Stimulated activated CD4-positive, alpha-beta T cell treated with anti-CD3 and anti-CD28 coated beads, Interleukin-4, amount 100 ng/mL, for 1 hour (primary cell): ENCODE measurements at places on chromosomes 4 and X.

GRCh38 chrX:23992431-23992830 lies 34.6 kb downstream of the KLHL15 start:
- no peak for DNase-seq

- DNase-seq: no peak
Observed at GRCh38 chr4:21380861-21381260, 567.7 kb downstream of the KCNIP4 start.

DNA sequence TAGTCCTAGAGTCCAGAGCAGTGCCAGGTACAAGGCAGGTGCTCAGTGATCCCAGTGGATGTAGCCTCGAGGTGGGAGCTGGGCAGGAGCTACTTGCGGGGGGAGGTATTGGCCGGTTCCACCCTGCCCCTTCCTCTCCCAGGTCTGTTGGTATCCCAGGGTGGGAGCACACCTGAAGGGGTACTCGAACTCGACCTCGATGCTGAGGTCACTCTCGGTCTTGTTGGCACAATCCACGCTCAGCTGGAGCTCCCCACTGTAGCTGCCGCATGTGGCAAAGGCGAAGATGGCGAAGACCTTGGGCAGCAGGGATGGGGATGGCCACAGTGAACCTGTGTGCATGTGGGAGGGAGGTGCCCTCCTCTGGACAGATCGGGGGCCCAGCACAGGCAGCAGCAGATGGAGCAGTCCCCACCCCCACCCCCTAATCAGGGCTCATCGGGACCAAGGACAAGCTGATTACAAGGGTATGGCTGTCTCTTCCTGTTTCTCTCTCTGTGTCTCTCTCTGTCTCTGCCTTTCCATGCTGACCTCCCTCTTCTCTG lies 2.4 kb downstream of the SYP start:
- DNase-seq: no peak

GRCh38 chrX:47272013-47272408 lies 39.2 kb downstream of the USP11 start:
- DNase-seq: no peak

GRCh38 chr4:1843852-1844251 lies 12.1 kb downstream of the LETM1 start:
- no peak for DNase-seq

- DNase-seq: no peak
Observed at GRCh38 chr4:84578540-84579402, 4.2 kb upstream of the CDS1 start.

DNA sequence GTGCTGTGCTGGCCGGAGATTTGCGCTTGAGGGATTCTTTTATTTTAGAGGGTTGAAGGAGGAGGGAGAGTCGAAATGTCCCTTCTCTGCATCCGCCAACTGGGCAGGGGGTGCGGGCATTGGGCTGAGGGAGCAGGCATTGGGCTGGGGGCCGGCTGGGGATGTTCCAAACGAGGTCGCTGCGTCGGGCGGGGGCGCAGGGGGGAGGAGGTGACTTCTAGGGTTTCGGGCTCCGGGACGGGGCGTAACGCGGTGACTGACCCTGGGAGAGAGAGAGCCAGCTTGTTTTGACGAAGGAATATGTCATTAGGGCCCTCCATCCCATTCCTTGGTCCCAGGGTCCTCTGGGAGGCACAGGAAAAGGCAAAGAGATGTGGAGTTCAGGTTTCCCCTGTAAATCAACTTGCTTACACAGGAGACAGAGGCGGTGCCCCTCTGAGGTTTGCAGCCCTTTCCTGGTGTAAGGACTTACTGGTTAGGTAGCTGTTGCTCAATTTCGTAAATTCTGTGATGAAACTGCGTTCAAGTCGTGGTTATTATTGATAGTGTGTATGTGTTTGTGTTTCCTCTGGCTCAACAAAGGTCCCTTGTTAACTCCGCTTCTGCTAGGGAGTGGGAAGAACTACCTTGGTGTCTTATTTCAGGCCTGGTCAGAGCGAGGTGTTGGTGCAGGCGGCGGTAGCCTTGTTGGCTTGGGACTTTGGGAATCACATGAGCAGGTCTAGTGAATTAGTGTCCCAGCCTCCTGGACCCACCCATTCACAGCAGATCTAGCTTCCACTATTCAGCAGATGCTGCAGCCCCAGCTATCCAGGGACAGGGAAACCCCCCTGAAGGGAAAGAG lies 716 bp downstream of the FHIP1A start:
- peak; percentile 11 for DNase-seq

DNA sequence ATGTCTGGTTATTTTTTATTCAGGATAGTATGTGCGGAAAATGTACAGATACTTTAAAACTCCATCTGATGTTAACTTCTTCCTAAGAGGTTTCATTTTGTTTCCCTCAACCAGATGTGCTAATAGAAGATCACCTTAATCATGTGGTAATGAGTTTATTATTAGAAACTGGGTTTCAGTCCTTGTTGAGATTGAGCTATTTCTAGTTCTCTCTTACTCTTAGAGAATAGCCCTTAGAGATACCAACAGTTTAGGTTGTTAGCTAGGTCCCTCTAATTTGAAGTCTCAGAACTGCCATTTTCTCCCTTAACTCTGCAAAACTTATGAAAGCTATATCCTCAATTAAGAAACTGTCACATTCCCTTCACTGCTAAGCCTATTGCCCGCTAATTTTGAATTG lies 13.0 kb downstream of the FAM47A start:
- DNase-seq: no peak

- no peak for DNase-seq
Observed at GRCh38 chrX:64842492-64842891, 133.8 kb downstream of the ZC4H2 start.

GRCh38 chrX:149312988-149313387 lies 192.1 kb downstream of the IDS start:
- DNase-seq: no peak

DNA sequence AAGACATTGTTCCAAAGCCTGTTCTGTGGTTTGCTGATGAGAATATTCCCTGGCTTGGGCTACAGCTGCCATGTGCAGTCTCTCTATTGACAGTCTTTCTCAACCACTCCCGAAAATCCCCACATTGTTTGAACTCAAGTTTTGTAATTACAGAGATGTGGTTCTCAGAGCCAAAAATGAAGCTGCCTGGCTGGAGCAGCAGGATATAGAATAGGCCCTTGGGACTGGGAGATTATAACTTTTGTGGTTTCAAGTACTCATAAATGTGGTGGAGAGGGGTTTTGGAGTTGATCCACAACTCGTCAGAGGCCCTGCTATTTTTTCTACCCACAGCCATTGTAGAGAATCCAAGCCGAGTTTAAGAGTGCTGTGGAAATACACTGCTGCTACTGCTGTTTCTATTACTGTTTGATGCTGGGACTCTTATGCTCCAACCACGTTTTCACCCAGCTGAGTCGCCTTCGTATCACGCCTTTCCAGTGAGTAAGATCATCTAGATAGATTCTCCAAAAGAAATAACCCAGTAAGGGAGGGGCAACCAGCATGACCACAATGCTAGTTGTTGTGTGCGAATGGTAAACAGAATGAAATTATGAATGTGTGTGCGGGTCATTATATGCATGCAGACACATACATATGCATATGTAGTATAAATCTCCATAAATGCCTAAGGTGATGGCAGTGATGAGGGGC lies 57.1 kb upstream of the ATXN3L start:
- DNase-seq: no peak

DNA sequence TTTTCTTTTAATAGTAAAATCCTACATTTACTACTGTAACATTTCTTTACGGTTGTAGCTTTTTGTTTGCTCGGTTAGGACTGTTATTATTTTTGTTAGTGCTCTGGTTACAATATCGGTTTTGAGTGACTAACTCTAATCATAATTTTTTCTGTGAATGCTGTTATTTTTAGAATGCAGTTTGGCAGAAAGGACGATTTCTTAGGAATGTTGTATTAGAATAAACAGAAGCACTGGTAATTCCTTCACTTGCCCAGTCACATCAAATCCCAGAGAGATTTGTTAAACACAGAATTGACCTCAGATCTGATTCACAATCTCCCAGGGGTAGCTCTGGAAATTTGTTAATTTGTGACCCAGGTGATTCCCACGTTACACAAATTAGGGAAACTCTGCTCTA lies 21.7 kb downstream of the DDIT4L start:
- DNase-seq: no peak

GRCh38 chr4:146456681-146457080 lies 65.1 kb downstream of the SLC10A7 start:
- no peak for DNase-seq

DNA sequence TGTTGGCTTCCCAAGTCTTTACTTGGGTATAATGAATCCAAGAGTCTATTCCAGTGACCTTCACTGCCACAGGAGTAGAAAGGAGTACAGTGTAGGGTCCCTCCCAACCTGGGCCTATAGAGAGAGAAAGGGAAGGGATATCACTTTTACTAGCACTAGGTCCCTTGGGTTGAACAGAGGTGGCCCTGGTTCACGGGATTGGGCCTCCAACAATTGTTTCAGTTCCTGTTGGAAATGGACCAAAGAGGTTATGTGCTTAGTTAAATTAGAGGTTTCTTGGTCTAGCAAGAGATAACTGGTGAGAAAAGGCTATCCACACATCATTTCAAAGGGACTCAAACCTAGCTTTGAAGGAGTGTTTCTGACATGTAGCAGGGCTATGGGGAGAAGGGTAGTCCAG lies 57.1 kb upstream of the MED14 start:
- DNase-seq: no peak

- no peak for DNase-seq
Observed at GRCh38 chr4:78949735-78950134, 10.5 kb upstream of the PAQR3 start.

DNA sequence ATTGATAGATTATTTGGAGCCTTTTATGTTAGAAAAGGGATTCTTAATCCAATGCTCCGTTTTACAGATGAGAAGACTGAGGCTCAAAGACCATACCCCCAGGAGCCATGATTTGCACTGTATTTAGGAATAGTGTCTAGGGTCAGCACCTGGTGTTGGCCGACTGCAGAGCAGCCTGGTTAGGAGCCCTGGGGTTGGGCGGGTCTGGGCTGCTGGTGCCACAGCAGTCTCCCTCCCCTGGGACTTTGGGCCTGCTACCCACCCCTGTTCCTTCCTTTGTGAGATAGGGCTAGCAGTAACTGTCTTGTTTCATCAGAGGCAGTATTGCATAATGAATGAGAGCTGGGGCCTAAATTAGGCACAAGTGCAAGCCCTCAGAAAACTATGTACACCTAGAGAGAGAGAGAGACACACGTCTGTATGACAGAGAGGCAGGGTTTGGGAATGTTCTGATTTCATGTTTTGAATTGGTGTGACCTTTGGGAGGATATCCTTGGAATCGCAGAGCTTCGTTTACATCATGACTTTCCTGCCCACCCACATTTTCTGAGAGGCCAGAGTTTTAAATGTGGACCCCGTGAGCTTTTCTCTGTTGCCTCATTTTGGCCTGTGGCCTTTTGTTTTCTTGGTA lies 111.7 kb downstream of the PTTG2 start:
- DNase-seq: no peak

DNA sequence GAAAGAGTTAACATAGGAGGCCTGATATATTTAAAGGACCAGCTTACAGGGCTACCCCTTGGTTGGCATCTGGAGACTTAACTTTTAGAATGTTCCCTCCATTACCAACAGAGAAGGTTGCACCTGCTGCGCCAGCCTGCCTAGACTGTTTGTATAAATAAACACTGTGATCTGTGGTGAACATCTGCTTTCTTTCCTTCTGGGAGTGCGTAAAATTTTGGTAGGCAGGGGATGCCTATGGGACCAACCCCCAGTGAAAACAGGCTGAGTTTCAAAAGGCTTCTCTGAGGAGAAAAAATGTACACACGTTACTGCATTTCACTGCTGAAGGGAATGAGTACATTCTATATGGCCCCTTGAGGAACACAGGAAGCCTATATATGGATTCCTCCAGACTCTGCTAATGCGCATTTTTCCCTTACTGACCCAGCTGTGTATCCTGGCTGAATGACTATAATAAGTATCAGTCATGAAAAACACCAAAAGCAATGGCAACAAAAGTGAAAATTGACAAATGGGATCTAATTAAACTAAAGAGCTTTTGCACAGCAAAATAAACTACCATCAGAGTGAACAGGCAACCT lies 13.8 kb downstream of the CENPC start:
- no peak for DNase-seq

DNA sequence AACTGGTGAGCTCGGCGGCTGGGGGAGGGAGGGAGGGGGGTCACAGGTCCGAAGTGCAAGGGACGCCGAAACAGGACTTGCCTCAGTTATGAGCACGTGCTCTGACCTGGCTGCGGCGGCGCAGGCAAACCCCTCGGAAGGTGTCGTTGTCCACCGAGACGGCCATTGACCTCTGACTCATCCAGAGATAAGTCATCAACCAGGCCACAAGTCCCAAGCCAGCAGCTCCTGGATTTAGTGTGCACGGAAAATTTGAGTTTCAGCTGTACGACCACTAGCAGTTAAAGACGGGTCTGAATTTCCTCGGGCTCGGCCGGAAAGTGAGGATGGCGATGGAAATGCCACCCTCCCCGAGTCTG lies 674 bp downstream of the SH3D19 start:
- no peak for DNase-seq

DNA sequence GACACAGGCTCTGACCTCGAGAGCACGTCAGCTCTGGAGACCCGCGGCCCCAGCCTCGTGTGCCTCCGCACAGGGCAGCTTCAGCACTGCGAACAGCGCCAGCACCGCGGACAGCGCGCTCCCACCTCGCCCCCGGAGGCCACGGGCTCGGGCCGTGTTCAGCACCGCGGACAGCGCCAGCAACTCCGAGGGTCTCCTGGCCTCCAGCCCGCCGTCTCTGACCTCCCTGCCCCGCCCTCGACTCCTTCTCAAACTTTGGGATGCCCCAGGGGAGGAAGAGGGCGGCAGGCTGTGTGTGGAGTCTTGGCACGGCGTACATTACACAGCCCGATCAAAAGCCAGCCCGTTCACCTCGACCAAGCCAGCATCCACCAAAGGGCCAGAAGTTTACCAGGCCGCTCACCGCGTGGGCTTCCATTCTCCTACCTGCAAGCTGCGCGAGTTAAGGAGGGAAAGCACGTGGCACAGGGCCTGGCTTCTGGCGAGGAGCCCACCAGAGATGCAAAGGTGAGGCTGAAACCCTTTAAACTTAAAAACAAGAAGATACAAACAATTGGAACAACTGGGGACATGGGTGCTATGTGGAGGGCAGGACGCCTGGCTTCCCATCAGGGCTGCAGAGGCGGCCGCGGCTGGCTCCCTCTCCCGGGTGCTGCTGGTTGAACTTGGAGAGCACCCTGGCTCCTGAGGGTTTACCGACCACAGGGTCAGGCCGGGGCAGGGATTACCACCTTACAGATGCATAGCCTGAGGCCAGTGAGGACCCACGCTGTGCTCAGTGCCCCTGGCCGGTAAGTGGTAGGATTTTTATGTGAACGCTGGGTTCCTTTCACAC lies 4.5 kb upstream of the NKX1-1 start:
- DNase-seq: peak; percentile 47
